Kidney glomerular epithelial cell (primary cell): ENCODE measurements at places on chromosomes 5 and 9.

DNA sequence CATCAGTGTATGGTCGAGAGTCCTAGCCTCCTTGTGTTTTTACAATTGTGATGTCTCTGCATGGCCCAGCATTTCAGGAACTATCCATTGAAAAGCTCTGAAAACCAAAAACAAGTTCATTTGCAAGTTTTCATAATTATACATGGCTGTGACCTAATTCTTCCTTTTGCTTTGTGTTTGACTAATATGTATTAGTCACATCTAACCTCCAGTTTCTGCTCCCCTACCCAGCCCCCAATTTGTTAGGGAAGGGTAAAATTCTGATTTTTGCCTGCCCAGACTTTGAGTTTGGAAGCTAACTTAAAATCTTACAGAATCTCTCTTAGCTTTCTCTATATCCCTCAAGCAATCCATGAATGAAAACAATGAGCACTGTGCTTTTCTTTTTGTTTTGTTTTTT, 128.2 kb upstream of the SEMA6A start:
- no peak for DNase-seq

DNA sequence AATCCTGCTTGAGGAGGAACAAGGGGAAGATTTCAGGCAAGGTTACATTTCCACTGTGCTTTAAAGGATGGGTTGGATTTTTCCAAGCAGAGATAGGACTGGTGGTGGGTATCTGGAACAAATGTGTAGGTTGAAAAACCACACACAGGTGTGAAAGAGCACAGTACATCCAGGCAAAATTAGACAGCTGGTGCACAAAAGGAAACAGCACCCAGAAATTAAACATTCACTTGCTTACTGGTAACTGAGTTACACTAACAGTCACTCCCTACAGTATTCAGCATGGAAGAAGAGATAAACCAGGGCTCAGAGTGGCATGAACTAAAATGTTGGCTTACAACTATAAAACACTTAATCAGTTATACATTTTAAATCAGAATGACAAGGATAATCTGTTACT, 81.5 kb upstream of the RASEF start:
- DNase-seq: no peak

- no peak for DNase-seq
Measured at GRCh38 chr9:93684161-93684765, 107.9 kb downstream of the PHF2 start.

- no peak for DNase-seq
Measured at GRCh38 chr5:53233645-53234405, 124.3 kb upstream of the MOCS2 start.

- DNase-seq: no peak
Measured at GRCh38 chr5:67353500-67354450, 157.2 kb upstream of the CD180 start.

GRCh38 chr9:35691757-35692301, 2.1 kb upstream of the TPM2 start:
- DNase-seq: no peak

GRCh38 chr5:149422366-149423048, 43.4 kb upstream of the IL17B start:
- DNase-seq: no peak

- DNase-seq: no peak
Measured at GRCh38 chr5:173688703-173689102, 72.3 kb upstream of the BOD1 start.

DNA sequence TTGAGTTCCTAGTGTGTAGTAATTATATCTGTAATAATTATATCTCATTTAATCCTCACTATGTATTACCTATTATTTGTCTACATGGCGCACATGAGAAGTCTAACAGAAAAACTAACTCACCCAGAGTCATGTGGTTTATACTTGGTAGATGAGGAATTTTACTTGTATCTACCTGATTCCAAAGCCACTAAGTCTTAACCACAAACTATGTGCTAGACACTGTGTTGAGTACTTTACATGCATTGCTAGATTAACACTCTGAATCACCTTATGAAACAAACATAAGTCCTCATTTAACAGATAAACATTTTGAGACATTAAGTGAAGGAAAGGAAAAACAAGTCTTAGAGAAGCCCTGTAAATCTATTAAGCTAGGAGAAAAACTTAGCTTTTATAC, 404.8 kb downstream of the TLR4 start:
- no peak for DNase-seq

GRCh38 chr9:94900222-94901018, 173.9 kb downstream of the AOPEP start:
- DNase-seq: peak; percentile 59

GRCh38 chr5:142770650-142771609, 753 bp downstream of the ARHGAP26 start:
- peak; percentile 54 for DNase-seq

GRCh38 chr9:7935681-7936080, 136.1 kb upstream of the DMAC1 start:
- DNase-seq: no peak

GRCh38 chr5:34957857-34958690, 28.7 kb downstream of the DNAJC21 start:
- peak; percentile 35 for DNase-seq

GRCh38 chr5:147145328-147145727, 89.5 kb upstream of the STK32A start:
- no peak for DNase-seq
